Activated T-helper 2 cell treated with anti-CD3 and anti-CD28 coated beads, Interferon-gamma antibody, Interleukin-2, Interleukin-4, amounts not matched to agents 10 μg/mL and 5 μg/mL and 100 μg/mL, durations not matched to agents 14 hours and 24 hours and 36 hours (primary cell): ENCODE measurements at places on chromosomes 12 and 14.

DNA sequence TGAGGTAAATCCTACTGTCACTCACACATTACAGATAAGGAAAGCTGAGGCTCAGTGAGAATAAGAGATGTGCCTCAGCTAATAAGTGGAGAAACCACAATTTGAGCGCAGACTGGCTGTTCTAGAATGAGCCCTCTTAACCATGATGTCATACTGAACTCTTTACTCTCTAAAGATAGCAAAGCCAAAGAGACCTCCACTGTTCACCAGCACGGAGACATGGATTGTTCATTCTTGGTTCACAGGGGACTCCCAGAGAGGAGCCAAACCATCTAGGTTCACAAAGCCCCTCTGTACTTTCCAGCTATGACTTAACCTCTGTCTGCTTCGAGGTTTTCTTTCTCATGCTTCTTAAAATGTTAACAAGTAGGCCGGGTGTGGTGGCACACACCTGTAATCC, 32.7 kb upstream of the YARS2 start:
- H3K27ac ChIP-seq = no peak overlapping the region
- no peaks in the 10 kb centered on the region for H3K4me1 ChIP-seq
- H3K4me3 ChIP-seq = no peak overlapping the region
- H3K36me3 ChIP-seq = no peaks in the 10 kb centered on the region
- H3K27me3 ChIP-seq = peaks cover 2% of the 10 kb centered on the region
- DNase-seq = no peak

- no peaks in the 10 kb centered on the region for H3K27me3 ChIP-seq
- no peak overlapping the region for H3K4me3 ChIP-seq
- peak; percentile 27 for DNase-seq
- peaks cover 15% of the 10 kb centered on the region for H3K4me1 ChIP-seq
These were observed 111.4 kb downstream of the DACT1 start for GRCh38 chr14:58749066-58749669.

GRCh38 chr12:1579651-1580435, 14.5 kb downstream of the FBXL14 start:
- peaks cover 11% of the 10 kb centered on the region for H3K27me3 ChIP-seq
- peaks cover 6% of the 10 kb centered on the region for H3K4me1 ChIP-seq
- no peak for DNase-seq
- no peak overlapping the region for H3K27ac ChIP-seq
- no peaks in the 10 kb centered on the region for H3K36me3 ChIP-seq
- no peak overlapping the region for H3K4me3 ChIP-seq

- peaks cover 8% of the 10 kb centered on the region for H3K36me3 ChIP-seq
- H3K4me3 ChIP-seq = no peak overlapping the region
- no peaks in the 10 kb centered on the region for H3K4me1 ChIP-seq
- no peak overlapping the region for H3K27ac ChIP-seq
These were observed 25.2 kb downstream of the ACADS start for GRCh38 chr12:120750806-120751205.

- H3K27me3 ChIP-seq = peaks cover 37% of the 10 kb centered on the region
- H3K27ac ChIP-seq = no peak overlapping the region
- DNase-seq = no peak
- peaks cover 3% of the 10 kb centered on the region for H3K4me1 ChIP-seq
These were observed 88.7 kb upstream of the GRIP1 start for GRCh38 chr12:66767536-66767935.

GRCh38 chr12:120932058-120932457, 27.9 kb upstream of the SPPL3 start:
- no peaks in the 10 kb centered on the region for H3K4me1 ChIP-seq
- DNase-seq = no peak
- no peak overlapping the region for H3K27ac ChIP-seq
- H3K36me3 ChIP-seq = no peaks in the 10 kb centered on the region
- no peak overlapping the region for H3K4me3 ChIP-seq

- DNase-seq = no peak
- H3K4me3 ChIP-seq = peak overlapping the region; percentile 84
- peak overlapping the region; percentile 89 for H3K27ac ChIP-seq
- H3K4me1 ChIP-seq = peaks cover 53% of the 10 kb centered on the region
These were observed 2.8 kb downstream of the PPP1CC start for GRCh38 chr12:110739894-110740293.

GRCh38 chr12:68236421-68237059, 10.9 kb upstream of the IL26 start:
- H3K27me3 ChIP-seq = peaks cover 5% of the 10 kb centered on the region
- peaks cover 3% of the 10 kb centered on the region for H3K36me3 ChIP-seq
- DNase-seq = peak; percentile 34
- H3K27ac ChIP-seq = peak overlapping the region; percentile 70
- peak overlapping the region; percentile 67 for H3K4me3 ChIP-seq

DNA sequence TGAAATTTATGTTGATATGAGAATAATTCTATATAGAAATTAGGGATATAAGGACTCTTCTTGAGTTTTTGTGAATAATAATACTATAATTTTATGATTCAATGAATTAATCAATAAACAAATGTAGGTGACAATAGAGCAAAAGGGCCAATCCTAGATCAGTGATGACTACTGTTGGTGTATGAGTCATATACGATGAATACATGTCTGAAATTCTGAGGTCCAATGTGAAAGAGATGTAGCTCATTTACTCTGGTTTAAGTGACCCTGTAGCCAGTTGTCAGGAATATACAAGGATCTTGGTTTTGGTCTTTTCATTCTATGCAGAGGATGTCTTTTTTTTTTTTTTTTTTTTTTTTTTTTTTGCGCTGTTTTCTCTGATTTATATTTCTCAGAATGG, 72.1 kb upstream of the RTL1 start:
- no peaks in the 10 kb centered on the region for H3K36me3 ChIP-seq
- no peak overlapping the region for H3K27ac ChIP-seq
- DNase-seq = no peak
- peaks cover 2% of the 10 kb centered on the region for H3K27me3 ChIP-seq
- H3K4me1 ChIP-seq = no peaks in the 10 kb centered on the region
- no peak overlapping the region for H3K4me3 ChIP-seq

- H3K36me3 ChIP-seq = no peaks in the 10 kb centered on the region
- H3K4me3 ChIP-seq = no peak overlapping the region
These were observed 169.6 kb downstream of the EGLN3 start for GRCh38 chr14:33781236-33781635.

- no peaks in the 10 kb centered on the region for H3K36me3 ChIP-seq
- peaks cover 6% of the 10 kb centered on the region for H3K4me1 ChIP-seq
- H3K27me3 ChIP-seq = peaks cover 16% of the 10 kb centered on the region
These were observed 169.9 kb downstream of the KIF21A start for GRCh38 chr12:39272871-39273655.

DNA sequence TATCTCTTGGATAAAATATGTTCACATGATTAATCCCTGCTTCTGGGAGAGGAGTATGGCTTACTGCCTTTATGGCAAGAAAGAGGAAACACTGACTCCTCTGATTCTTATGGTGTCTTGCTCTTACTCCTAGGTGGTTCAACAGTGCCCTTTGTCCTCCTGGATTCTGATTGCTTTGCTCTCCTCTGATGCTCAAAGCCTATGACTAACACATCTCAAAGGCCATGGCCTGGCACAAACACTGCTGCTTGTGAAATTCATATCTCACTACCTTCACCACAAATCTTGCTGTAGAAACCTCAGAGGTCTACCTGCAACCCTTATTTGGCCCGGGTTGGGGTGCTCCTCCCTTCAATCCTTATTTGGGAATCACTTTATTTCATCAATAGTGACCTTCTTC, 217.2 kb downstream of the C12orf50 start:
- no peak for DNase-seq
- no peaks in the 10 kb centered on the region for H3K27me3 ChIP-seq
- H3K4me1 ChIP-seq = no peaks in the 10 kb centered on the region
- no peaks in the 10 kb centered on the region for H3K36me3 ChIP-seq
- no peak overlapping the region for H3K4me3 ChIP-seq

DNA sequence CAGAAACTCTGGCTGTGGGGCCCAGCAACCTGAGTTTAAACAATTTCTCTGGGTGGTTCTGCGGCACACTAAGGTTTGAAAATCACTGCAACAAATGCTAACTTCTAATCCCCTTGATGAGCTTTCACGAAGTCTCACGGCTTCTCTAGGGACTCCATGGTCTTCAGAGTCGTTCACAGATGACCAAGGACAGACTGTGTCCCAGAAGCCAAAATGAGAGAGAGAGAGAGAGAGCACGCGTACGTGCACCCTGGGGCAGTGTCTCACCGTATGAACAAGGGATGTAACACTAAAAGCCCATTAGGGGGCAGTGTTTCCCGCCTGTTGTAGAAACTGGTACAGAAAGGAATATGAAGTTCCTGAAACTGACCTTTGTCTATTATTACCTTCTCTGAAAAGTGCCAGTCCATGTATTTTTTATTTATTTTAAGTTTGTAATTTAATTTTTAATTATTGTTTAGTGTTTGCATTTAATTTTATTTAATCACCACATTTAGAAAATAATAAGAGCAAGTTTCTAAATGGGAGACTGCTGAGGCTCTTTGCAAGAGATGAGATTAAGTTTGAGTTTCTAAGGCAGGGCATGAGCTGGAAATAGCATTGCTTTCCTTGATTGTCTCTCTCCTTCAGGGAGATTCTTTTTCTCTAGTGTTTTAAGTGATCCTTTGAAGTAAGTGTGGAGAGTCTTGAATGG, 3.4 kb downstream of the APOLD1 start:
- H3K27ac ChIP-seq = peak overlapping the region; percentile 87
- peak overlapping the region; percentile 79 for H3K4me3 ChIP-seq
- H3K27me3 ChIP-seq = no peaks in the 10 kb centered on the region
- peaks cover 34% of the 10 kb centered on the region for H3K4me1 ChIP-seq
- peaks cover 2% of the 10 kb centered on the region for H3K36me3 ChIP-seq

DNA sequence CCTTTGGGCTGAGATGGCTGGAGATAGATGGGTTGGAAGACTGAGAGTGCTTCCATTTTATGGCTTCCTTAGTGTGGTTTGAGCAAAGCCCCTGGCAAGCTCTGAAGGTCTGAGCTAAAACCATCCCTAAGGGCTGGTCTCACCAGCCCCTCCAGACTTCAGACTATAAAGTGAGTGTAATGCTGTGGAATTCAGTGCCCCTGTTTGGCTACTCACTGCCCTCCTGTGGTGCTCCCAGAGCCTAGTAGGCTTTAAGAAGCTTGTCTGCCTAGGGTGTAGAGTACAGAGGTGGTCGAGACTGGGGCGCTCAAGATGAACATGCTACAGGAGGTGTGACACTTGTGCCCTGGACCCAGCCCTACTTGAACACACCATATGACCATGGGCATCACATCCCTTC, 246.7 kb upstream of the FKBP4 start:
- H3K27me3 ChIP-seq = no peaks in the 10 kb centered on the region
- DNase-seq = no peak
- no peak overlapping the region for H3K4me3 ChIP-seq
- no peaks in the 10 kb centered on the region for H3K36me3 ChIP-seq

DNA sequence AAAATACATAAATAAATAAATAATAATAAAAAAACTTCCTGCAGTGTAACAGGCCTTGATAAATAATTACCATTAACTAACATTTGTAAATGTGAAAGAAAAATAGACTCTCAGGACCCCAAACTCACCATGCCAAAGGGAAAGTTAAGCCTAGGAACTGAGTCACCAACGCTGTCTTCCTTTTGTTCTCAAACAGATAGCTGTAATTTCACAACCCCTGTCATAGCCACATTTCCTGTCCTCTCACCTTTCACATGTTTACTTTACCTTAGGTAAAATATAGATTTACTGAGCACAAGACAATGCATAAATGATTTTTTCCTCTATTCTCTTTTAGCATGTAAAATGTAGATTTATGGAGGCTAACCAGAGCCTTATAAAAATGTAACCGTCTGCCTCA, 35.9 kb upstream of the CHST11 start:
- no peaks in the 10 kb centered on the region for H3K27me3 ChIP-seq
- H3K27ac ChIP-seq = no peak overlapping the region
- H3K4me3 ChIP-seq = no peak overlapping the region
- peaks cover 17% of the 10 kb centered on the region for H3K4me1 ChIP-seq
- no peak for DNase-seq
- no peaks in the 10 kb centered on the region for H3K36me3 ChIP-seq

DNA sequence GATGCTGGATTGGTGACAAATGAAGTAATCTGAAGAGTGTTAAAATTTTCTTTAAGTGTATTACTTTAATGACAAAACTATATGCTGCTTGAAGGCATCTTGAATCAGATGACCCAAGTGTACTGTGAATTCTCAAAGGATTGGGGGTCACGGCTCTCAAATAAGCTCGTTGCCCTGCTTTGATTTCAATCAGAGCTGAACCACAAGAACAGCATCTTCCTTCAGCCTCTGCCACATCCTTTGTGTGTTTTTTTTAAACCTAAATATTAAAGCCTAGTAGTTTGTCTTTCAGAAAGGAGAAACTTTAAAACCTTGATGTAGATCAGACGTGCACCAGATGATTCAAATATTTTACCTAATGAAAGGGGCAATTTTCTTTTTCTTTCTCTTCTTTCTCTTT, 11.7 kb downstream of the ELK3 start:
- H3K27me3 ChIP-seq = no peaks in the 10 kb centered on the region
- no peak for DNase-seq
- H3K27ac ChIP-seq = no peak overlapping the region
- peaks cover 51% of the 10 kb centered on the region for H3K36me3 ChIP-seq
- no peak overlapping the region for H3K4me3 ChIP-seq

GRCh38 chr12:122072031-122072970, 6.3 kb upstream of the MLXIP start:
- no peak overlapping the region for H3K4me3 ChIP-seq
- H3K36me3 ChIP-seq = no peaks in the 10 kb centered on the region
- no peak overlapping the region for H3K27ac ChIP-seq
- H3K4me1 ChIP-seq = peaks cover 9% of the 10 kb centered on the region

GRCh38 chr14:63383776-63384367, 65.1 kb upstream of the GPHB5 start:
- H3K27ac ChIP-seq = peak overlapping the region; percentile 58
- H3K36me3 ChIP-seq = peaks cover 46% of the 10 kb centered on the region
- H3K4me1 ChIP-seq = peaks cover 16% of the 10 kb centered on the region

DNA sequence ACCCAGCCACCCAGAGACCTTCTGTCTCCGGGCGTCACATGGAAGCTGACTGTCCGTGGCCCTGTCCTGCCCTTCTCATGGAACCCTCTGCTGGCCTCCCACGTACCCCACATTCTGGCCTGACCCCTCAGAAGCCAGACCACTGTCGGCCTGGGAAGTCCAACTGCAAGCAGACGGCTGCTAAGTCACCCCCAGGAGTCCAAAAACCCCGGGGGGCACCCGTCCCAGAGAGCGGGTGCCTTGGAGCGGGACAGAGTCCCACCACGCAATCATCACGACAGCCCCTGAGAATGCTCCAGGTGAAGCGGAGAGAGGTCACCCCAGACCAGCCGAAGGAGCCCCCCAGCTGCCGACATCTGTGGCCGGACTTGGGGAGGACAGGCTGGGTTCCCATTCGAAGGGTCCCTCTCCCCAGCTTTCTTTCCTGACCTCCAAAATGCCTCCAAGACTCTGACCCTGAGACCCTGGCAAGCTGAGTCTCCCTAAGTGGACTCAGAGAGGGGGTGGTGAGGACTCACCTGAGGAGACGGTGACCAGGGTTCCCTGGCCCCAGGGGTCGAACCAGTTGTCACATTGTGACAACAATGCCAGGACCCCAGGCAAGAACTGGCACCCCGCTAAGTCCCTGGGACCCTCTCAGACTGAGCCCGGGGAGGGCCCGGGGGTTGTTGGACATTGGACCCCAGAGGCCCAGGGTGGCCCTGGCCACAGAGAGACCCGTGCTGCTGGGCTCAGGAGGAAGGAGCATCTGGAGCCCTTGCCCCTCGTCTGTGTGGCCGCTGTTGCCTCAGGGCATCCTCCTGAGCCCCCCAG, 337.1 kb downstream of the TMEM121 start:
- no peak overlapping the region for H3K4me3 ChIP-seq
- no peaks in the 10 kb centered on the region for H3K36me3 ChIP-seq
- peaks cover 31% of the 10 kb centered on the region for H3K4me1 ChIP-seq
- DNase-seq = no peak
- H3K27me3 ChIP-seq = peaks cover 12% of the 10 kb centered on the region
